ENCODE measurements at places on chromosomes 6 and 20. TPM values are rescaled to one million over a fixed set of nuclear protein-coding genes. Genes with fewer than 3 reads are reported as not detected.

- DNase-seq = no peak
Observed at GRCh38 chr6:156816505-156816904, 39.3 kb downstream of the ARID1B start.

DNA sequence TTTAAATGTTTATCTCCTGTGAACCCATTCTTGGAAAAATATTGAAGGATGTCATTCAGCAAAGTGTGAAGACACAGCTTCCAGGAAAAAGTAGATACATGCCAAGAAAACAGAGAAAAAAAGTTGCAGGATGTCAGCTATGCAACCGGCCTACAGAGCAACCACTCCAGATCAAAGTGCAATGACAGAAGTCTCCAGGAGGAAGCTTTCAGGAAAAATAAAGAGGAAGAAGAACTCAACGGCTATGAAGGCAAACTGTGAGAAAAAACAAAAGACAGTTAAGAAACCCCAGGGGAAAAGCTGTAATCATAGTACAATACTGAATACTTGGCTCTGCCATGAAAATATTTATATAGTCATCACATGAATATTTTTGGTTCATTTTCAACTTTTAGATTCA lies 30.6 kb downstream of the REPS1 start:
- DNase-seq = no peak

DNA sequence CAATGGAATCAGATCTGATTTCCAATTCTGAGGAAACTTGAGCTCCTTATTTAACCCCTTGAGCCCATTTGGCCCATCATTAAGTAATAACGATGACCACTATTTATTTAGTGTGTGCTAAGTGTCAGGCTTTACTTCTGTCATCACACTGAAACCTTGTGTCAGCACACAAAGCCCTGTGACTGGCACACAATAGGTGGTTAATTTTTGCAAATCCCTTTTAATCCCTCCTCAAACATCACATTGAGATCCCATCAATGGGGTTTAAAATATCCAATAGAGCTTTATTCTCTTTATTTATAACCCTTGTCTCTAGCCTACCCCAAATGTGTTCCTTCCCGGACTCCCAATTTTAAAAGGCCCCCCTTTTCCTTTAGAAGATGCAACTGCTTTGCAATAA lies 656.8 kb upstream of the CHD6 start:
- DNase-seq = no peak

DNA sequence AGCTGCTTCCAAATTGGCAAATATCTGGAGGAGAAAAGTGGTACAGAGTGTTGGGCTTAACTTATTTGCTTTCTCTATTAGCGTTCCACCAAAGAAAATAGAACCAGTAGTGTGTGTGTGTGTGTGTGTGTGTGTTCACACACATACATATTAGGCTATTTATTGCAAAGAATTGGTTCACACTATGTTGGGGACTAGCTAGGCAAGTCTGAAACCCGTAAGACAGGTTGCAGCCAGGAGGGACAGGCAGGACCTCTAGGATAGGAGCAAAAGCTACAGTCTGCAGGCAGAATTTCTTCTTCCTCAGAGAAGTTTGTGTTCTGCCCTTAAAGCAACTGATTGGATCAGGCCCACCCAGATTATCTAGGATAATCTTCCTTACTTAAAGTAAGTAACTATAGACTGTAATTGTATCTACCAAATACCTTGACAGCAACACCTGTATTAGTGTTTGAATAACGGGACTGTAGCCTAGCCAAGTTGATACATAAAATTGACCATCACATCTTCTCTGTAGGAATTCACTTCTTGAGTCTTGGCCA lies 12.8 kb downstream of the KCTD20 start:
- DNase-seq = no peak

DNA sequence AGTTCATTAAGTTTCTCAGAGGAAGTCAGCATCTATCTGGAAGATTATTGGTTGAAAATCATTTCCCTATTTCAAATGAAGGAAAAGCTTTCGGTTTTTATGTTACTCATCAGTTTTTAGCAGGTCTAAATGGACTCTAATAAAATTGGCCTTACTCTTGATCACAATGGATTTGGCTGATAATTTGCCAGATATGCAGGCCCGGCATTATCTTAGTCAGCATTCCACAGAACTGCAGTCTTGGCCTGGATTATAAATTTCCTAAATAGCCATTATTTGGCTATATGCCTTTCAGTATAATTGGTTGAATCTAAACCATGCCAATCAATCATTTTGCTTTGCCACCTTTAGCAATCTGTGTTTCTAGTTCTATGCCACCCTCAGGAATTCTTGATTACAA lies 91.7 kb upstream of the KCNQ5 start:
- no peak for DNase-seq

DNA sequence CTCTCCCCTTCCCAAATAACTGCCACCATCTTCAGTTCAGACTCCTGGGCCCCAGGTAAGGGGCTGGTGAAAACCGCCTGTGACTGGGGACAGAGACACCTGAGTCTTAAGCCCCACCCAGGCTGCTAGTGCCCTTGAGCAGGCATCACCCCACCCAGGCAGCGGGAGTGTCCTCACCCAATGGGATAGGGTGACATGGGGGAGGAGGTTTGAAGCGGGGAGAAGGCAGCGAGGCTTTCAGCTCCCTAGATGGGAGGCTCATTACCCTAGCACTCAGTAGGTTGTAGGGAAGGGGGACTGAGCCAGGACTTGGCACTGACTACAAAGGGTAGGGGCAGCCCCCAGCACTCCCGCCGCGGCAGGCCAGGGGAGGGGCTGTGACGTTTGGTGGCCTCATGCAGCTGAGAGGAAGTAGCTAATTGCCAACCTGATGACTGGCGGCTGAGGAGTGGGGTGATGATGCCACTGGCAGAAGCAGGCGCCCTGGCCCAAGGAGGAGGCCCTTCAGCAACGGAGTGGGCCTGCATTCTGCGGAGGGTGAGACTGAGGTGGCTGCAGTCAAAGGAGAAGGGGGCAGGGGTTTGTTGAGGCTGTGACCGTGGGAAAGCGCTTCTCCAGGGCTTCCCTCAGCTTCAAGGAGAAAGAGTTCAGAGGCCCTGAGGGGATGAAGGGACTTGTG lies 126.9 kb downstream of the MRPL14 start:
- peak; percentile 62 for DNase-seq

- DNase-seq = no peak
Observed at GRCh38 chr6:154060076-154060475, 21.0 kb downstream of the OPRM1 start.

DNA sequence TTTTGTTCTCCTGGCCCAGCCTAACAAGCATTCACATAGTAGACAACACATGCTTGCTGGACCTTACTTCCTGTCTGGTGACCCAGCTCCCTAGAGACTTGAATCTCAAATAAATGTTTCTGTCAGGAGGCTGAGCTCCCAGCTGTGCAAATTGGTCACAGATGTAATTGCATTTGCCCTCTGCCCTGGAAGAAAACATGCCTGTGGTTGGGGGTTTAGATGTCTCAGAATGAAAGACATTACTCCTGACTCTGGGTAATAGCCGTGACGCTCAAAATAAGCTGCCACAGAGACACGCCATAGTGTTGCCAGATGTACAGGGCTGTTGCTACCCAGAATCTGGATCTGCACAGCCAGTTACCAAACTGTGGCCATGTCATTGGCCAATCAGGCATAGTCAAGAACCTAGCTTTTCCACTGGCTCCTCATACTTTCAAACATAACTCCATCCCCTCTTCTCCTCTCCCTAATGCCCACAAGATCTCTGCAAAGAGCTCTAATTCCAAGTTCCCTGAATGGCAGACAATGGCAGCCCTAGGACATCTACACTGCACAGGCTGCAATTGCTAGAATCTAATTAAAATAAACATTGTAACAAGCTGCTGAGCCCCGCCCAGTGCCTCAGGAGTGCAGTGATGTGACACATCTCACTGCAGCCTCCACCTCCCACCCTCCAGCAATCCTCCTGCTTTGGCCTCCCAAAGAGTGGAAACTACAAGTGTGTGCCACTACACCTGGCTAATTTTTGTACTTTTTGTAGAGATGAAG lies 32.8 kb upstream of the GMPR start:
- DNase-seq = no peak

DNA sequence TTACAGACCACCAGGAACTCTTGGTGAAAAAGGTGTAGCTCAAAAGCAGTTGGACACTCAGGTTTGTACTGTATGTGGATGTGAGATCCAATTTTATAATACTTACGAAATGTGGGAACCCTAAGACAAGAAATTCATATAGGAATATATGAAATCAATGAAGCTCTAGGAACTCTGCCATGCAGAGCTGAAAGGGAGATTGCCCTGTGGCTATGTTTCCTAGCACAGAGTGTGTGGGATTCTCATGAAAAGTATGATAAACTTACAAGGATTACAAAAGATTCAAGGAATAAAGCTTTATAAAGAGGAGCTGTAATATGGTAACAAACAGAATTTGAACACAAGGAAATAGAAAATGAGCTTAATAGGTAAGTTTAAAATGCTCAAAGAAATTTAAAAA lies 205.7 kb upstream of the FAM83B start:
- no peak for DNase-seq

- DNase-seq = no peak
Observed at GRCh38 chr20:35325401-35325800, 33.2 kb upstream of the FAM83C start.

- DNase-seq = no peak
Observed at GRCh38 chr6:91094341-91094740, 507.5 kb upstream of the MAP3K7 start.

- DNase-seq = no peak
Observed at GRCh38 chr6:11126876-11127275, 15.4 kb upstream of the ERVFRD-1 start.

DNA sequence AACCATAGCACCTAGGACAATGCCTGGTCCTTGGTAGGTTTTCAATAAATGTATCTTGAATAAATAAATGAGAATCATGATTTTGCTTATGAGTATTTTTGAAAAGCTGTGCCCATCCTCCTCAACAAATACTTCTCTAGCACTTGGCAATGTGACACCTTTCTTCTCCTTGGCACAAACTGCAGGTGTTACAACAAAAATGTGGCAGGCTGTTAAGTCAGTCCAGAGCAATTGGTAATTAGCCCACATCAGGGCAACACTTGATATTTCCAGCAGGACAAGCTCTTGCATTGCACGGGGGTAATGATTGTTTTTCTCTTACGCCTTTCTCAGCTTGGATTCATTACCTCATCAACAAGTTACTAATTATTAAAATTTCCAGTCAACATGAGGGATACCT lies 31.6 kb upstream of the SNX9 start:
- no peak for DNase-seq

GRCh38 chr6:21885532-21886114 lies 292.1 kb downstream of the SOX4 start:
- DNase-seq = no peak

GRCh38 chr20:32456869-32457478 lies 98.8 kb downstream of the ASXL1 start:
- no peak for DNase-seq

GRCh38 chr20:57212534-57213276 lies 53.7 kb downstream of the BMP7 start:
- DNase-seq = no peak

DNA sequence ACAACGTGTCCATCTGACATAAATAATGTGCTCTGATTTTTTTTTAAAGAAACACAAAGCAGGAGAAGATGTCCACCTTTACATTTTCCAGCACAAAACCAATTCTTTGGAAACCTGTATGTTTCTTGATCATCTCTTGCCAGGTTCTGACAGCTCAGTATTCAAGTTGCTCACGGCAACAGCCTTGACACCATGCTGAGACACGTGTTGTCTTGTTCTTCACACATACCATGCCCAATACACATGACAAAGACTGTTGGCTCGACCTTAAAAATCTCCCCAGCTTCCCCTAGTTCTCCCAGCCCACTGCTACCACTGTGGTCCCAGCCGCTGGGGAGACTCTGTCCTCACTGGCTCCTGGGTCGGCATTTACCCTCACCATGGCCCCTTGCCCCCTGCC lies 518.9 kb downstream of the PREX1 start:
- DNase-seq = no peak

- DNase-seq = no peak
Observed at GRCh38 chr20:2604506-2604835, 48.0 kb upstream of the NOP56 start.

- DNase-seq = no peak
Observed at GRCh38 chr6:91786474-91787184, 1199.8 kb upstream of the MAP3K7 start.

- no peak for DNase-seq
Observed at GRCh38 chr6:38580030-38580429, 59.7 kb downstream of the BTBD9 start.

DNA sequence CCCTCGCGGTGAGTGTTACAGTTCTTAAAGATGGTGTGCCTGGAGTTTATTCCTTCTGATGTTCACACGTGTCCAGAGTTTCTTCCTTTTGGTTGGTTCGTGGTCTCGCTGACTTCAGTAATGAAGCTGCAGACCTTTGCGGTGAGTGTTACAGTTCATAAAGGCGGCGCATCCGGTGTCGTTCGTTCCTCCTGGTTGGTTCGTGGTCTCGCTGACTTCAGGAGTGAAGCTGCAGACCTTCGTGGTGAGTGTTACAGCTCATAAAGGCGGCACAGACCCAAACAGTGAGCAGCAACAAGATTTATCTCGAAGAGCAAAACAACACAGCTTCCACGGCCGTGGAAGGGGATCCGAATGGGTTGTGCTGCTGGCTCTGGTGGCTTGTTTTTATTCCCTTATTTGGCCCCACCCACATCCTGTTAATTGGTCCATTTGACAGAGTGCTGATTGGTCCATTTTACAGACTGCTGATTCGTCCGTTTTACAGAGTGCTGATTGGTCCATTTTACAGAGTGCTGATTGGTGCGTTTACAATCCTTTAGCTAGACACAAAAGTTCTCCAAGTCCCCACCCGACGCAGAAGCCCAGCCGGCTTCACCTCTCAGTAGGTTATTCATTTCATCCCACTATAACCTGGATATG lies 48.2 kb upstream of the ARG1 start:
- DNase-seq = peak; percentile 37

- no peak for DNase-seq
Observed at GRCh38 chr6:139595183-139595582, 220.7 kb upstream of the CITED2 start.

Gene GCNT2
- 4.8 TPM for total RNA-seq

Gene METTL24
- not detected for total RNA-seq

Gene GPX5
- total RNA-seq = not detected

Gene GPLD1
- 0.45 TPM for total RNA-seq

Gene CAGE1
- total RNA-seq = 0.16 TPM

Gene NQO2
- 21.4 TPM for total RNA-seq

Gene MMP24
- not detected for total RNA-seq

Gene ADGRB3
- total RNA-seq = not detected

Gene HDGFL1
- not detected for total RNA-seq

Gene SFT2D1
- total RNA-seq = 30.5 TPM

Gene ARMH2
- total RNA-seq = 0.97 TPM
